ENCODE measurements at places on chromosomes 5 and 9.

- DNase-seq: no peak
These were observed 21.8 kb downstream of the DMAC1 start for GRCh38 chr9:7777771-7778170.

DNA sequence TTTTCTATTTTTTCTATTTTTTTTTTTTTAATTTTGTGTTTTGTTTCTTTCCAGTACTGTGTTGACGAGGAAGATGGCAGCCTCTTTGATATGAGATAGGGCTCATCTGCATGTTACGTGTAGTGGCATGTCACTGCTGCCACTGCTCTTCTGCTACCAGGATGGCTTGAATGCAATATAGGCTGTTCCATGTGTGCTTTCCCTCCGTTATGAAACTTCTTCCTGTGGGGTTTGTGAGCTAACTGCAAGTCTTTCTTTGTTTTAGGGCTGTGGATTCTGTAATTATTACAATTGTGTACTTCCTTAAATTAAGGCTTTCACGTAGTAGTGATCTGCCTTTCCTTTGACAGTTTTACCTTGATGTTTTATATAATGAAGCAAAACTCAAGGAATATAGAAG, 184.6 kb downstream of the KDM4C start:
- DNase-seq: no peak

- no peak for DNase-seq
These were observed 158.4 kb downstream of the CPLANE1 start for GRCh38 chr5:37090781-37091180.

GRCh38 chr9:83362341-83362995, 175.7 kb downstream of the FRMD3 start:
- DNase-seq: no peak

DNA sequence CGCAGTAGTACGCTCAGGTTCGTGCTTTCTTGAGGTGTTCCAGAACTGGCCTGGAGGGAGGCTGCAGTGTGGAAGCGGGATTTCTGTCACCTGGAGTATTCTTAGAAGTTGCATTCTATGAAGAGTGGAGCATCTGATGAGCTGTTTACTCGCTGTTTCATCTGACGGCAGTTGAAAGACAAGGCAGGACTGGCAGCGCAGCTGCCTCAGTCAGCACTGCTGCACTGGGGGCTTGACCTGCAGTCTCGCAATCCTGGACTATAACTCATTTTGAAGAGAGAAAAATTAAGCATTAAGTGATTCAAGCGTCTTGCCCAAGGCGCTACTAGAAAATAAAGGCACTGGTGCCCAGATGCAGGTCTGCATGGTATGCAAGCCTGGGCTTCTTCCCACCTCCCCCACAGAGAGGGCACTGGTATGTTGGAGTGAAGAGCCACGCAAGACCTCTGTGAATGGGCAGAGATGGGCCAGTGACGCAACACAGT, 10.6 kb downstream of the TENT4A start:
- DNase-seq: no peak

DNA sequence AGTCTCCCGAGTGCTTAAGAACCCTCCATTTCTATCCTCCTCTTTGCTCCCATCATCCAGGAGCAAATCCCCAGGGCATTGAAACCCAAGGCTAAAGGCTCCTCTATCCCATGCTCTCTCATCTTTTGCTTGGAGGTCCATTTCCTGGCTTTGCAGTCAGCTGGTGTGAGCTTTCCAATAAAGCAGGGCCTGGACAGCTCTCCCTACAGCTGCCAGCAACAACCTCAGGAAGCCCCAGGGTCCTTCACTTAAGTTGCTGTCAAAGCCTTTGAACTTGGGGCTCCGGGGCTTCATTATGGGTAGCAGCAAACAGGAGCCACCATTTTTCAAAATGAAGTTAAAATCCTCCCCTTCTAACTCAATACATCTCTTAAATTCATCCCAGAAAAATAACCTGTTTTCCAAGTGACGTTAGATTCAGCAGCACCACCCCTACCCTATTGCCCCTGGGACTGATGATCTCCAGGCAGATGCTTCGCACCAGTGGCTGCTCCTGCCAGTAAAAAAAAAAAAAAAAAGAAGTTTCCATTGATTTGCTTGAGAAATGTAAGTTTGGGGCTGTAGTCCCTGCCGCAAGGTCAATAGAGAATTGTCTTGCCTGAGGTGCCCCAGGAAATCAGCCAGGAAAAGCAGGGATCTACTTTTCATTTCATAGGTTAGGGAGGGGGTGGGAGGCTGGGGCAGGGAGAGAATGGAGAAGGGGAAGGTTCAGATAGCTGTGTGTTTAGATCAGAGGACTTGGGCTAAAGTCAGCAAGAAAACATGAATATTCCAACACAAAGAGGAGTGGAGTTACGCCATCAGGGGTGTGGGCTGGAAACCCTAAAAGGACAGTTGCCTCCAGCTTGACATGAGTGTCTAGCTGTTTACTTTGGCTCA, 83.8 kb upstream of the IL6ST start:
- no peak for DNase-seq

- no peak for DNase-seq
These were observed 68.6 kb downstream of the NR3C1 start for GRCh38 chr5:143334903-143335302.
